ENCODE measurements at places on chromosomes 12 and 14. TPM values are rescaled to one million over a fixed set of nuclear protein-coding genes. Genes with fewer than 3 reads are reported as not detected.

- DNase-seq, result no peak
These were observed 406.6 kb upstream of the SYT1 start for GRCh38 chr12:78457938-78458337.

The ATN1 gene
- total RNA-seq, result 26.4 TPM

- DNase-seq, result no peak
These were observed 72.6 kb downstream of the BBS10 start for GRCh38 chr12:76275511-76276093.

The BHLHE41 gene
- not detected for total RNA-seq

All from activated CD8-positive, alpha-beta T cell treated with anti-CD3 and anti-CD28 coated beads for 36 hours (primary cell).